Articular chondrocyte of knee joint (primary cell): ENCODE measurements at places on chromosomes 4 and X. TPM values are rescaled to one million over a fixed set of nuclear protein-coding genes. Genes with fewer than 3 reads are reported as not detected.

ITM2A gene
- total RNA-seq, result 3.4 and 6.3 TPM in 2 replicates

HGFAC gene
- 0.32 TPM in 1 of 2 replicates, not detected in the other for total RNA-seq

FTSJ1 gene
- total RNA-seq, result 38.6 and 38.9 TPM in 2 replicates

HTRA3 gene
- total RNA-seq, result 13.0 and 20.8 TPM in 2 replicates

SHROOM3 gene
- total RNA-seq, result 18.3 and 18.4 TPM in 2 replicates

PRR27 gene
- not detected in 2 replicates for total RNA-seq

YIPF7 gene
- total RNA-seq, result not detected in 2 replicates
